NCI-H1092 (cell line): ENCODE measurements at places on chromosomes 1 and 21.

- DNase-seq, result no peak
These were observed 92.5 kb upstream of the RGS4 start for GRCh38 chr1:162976628-162977027.

DNA sequence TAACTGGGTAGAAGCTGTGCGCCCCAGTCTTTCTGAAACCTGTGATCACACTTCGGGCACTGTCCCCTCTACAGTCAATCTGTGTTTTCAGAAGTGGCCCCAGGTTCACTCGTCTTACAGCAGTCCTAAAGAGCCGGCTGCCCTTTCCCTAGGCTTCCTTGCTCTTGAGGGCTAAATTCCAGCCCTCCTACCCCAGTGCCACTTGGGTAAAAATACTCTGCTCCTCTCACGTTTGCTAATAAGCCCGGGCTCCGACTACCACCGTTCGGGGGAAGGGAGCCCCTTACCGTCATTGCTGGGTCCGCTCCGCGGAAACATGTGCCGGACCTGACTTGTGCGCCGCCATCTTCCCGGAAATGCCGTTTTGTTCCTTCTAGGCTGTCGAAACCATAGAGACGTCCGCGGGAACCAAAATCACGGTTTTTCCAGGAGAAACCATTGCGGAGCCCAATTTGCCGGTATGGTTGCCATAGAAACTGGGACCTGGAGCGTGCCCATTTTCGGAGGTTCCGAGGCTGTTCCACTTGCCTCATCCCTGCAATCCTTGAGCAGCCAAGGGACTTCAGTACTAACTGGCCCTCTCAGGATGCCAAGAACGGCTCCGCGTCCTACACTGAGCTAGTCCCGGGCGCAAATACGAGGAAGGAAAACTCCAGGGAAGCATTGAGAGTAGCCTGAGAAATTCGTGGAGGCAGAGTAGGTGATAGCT, at the start of gene GPATCH4:
Gene GPATCH4, minus strand, starts transcription at position 358 of the 709 bp plus-strand sequence.
- DNase-seq, result peak; percentile 72

DNA sequence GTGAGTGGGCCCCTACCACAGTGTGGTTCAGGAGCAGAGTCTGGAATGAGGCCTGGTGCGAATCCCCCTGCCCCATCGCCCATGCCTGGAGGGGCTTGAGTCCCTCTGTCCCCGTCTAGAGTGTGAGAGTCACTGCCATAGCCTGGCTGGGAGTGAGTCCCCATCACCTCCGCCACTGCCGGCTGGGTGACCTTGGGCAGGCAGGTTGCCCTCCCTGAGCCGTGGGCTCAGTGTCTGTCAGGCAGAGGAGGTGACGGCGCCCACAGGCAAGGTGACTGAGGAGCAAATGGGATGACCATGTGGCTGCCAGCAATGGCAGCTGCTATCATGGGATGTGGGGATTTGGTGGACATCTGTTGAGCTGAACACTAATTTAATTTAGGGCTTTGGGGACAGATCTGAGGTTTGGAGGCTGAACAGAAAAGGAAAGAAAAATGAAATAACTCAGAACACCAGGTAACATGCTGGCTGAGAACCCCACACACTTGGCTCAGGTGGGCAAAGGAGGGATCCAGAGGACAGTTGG, 38.1 kb upstream of the GPR153 start:
- no peak for DNase-seq

GRCh38 chr1:201610858-201611257, 71.9 kb downstream of the NAV1 start:
- peak; percentile 38 for DNase-seq

- no peak for DNase-seq
These were observed 188.1 kb upstream of the RGS18 start for GRCh38 chr1:191970116-191970515.
